Stimulated activated CD4-positive, alpha-beta T cell treated with anti-CD3 and anti-CD28 coated beads, Interleukin-1b, Interleukin-23, amount 100 ng/mL, for 1 hour (primary cell): ENCODE measurements at places on chromosomes 2 and 18.

GRCh38 chr18:11387880-11388279 lies 221.5 kb upstream of the SLC35G4 start:
- no peak for DNase-seq

GRCh38 chr2:177245010-177245422 lies 19.5 kb downstream of the NFE2L2 start:
- DNase-seq = no peak

DNA sequence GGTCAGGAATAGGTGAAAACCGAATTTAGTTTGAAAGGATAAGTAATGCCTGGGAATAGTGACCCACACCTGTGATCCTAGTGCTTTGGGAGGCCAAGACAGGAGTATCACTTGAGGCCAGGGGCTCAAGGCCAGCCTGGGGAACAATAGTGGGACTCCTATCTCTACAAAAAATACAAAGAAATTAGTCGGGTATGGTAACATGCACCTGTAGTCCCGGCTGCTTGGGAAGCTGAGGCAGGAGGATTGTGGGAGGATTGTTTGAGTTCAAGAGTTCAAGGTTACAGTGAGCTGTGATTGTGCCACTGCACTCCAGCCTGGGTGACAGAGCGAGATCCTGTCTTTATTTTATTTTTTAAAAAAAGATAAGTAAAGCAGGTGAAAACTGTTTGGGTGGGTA lies 3.8 kb upstream of the MYO1B start:
- no peak for DNase-seq

- peak; percentile 29 for DNase-seq
Measured at GRCh38 chr2:119174216-119174992, 15.9 kb upstream of the C1QL2 start.

GRCh38 chr2:149873936-149874335 lies 286.4 kb upstream of the MMADHC start:
- no peak for DNase-seq

- no peak for DNase-seq
Measured at GRCh38 chr18:11981543-11982366, 448 bp downstream of the IMPA2 start.

DNA sequence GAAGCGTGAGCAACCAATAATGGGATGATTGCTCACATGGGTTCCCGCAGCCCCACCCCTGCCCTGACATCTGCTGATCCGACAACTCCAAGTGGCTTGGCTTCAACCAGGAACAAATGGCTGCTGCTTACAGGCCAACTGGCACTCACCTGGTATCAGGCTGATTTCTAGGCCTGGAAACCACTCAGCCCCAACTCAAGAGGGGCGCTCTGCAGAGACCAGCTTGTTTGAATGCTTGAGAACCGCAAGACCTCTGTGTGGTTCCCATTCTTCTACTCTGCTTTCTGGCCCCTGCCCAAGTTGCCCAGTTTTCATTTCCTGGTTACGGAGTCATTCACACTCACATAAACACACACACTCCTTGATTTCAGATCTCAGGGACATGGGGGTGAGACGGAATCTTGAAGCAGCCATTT lies 52.0 kb downstream of the TNP1 start:
- no peak for DNase-seq

DNA sequence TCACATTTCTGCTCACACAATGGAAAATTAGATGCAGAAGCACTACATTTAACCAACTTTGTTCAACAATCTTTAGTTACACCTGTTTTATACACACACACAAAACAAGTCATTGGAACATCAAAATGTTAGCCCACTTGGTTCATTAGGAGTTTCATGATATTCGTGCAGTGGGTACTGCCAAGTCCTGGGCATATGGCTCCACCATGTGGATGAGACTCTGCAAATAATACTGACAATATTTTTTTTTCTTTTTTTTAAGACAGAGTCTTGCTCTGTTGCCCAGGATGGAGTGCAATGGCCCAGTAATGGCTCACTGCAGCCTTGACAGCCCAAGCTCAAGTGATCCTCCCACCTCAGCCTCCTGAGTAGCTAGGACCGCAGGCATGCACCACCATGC lies 34.5 kb upstream of the GRB14 start:
- no peak for DNase-seq

DNA sequence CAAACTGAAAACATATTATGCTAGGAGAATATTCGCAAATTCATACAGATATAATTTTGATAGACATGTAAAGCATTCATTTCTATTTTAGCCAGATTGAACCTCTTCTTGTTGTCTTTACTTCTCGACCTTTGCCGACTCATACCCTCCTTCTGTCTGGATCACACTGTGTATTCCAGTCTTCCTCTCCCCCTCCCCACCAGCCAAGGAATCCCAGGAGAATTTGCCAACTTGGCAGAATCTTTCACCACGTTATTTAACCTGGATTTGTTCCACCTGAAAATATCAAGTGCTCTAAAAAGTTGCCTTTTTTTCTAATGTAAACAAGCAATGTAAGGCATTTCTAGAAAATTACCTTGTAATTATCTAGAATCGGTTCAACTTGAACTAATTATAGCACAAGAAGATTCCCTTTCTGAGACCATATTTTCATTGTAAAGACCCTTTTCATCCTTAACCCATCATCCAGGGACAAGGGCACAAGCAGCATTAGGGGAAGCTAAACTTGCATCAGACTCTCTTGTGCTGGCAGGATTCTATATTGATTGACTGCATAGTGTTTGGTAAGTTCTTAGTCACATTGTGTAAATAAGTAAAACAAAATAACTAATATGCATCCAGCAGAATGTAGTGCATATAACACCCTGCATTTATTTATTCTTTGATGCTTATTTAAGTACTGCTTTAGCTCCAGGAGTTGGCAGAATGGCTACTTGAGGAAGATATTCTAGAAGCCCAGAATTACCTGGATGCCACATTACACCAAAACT lies 1328.7 kb upstream of the NXPH2 start:
- no peak for DNase-seq

DNA sequence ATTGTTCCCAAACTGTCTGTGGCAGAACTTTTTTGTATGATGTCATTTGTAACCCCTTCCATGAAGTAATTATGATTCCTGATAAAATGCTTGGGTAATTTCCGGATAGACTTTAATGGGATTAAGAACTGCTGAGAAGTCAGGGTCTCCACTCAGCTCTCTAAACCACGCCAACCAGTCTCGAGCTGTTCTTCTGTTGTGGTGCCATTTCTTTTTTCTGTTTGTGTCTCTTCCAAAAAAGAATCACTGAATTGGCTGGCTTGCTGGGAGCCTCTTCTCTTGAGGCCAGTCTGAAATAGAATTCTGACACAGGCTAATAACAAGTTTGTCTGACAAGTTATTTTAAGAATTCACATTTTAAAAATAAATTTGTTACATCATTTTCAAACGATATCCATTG lies 198.9 kb downstream of the BCL2 start:
- no peak for DNase-seq

GRCh38 chr2:230900336-230900995 lies 24.6 kb downstream of the GPR55 start:
- no peak for DNase-seq

DNA sequence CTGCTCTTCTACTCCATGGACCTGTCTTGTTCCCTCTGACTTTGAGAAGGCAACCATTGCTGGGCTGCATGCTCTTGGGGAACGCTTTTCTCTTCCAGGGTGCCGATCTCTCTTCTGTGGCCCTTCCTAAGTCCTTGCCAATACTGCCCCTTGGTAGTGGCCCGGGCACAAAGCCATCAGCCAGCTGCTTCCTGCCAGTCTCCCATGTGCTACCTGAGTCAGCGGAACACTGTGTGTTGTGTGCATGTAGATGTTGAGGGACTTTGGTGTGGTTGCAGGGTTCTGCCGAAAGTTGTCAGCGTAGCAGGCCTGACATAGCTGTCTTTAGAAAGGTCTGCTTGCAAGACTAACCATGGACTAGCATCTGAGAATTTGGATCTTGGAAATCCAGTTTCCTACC lies 35.4 kb downstream of the MGAT5 start:
- no peak for DNase-seq

DNA sequence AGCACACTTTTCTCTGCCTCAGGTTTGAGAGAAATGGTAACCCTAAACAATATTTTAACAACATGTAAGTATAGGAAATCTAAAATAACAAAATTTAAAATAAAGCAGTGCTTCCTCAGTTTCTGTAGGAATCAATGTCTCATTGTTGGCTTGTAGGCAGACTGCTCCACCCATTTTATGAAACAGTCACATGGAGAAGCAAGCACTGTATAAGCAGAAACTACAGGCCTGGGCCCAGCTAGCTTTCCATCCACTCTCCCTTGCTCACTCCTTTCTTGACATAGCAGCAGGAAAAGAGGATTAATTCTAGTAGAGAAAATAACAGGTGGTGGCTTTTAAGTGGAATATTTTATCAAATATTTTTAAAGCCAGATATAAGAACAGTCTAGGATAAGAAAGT lies 97.2 kb downstream of the PLEKHM3 start:
- DNase-seq = no peak

- DNase-seq = no peak
Measured at GRCh38 chr2:144607891-144608521, 88.1 kb upstream of the ZEB2 start.

DNA sequence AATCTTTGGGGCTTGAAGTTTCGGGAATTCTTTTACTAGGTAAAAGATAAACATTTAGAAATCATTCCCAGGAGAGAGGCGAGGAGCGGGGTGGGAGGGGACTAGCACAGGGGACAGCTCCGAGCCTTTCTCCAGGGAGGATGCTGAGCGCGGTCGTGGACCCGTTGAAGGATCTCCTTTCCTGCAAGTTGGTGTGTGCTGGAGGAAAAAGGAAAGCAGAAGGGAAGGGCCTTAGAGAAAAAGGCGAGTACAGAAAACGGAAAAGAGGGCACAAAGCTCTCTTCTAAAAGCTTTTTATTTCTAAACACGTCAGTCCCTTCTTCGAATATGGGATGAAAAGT lies 640 bp downstream of the SLC39A6 start:
- DNase-seq = no peak

DNA sequence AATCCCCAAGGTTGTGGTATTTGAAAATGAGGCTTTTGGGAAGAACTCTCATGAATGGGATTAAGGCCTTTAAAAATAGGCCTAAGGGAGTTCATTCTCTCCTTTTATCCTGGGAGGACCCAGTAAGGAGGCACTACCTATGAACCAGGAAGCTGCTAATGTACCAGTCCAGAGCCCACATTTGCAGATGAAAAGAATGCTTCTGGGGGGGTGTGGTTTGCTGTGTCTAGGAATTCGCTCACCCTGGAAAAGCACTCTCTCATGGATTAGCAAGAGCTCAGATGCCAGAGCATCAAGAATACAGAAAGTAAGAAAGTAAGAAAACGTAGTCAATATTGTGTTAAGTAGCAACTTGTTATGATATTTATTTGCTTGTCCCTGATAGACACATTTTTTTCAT lies 785.7 kb upstream of the GYPC start:
- DNase-seq = no peak

DNA sequence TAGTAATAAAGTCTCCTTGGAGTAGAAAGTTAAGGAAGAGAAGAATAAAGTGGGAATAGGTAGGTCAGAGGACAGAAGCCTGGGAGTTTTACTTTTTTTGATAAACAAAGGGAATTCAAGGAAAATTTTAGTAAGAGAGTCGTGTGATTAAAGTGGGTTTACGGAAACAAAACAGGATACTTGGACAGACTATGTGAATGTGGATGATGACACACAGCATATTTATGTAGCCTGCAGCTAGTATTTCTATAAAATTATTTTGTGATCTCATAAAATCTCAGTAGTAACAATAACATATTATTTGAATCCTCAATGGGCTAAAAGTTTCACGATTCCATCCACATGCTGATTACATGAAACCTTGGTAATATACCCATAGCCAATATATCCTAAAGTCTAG lies 450.7 kb upstream of the PIK3C3 start:
- DNase-seq = no peak

DNA sequence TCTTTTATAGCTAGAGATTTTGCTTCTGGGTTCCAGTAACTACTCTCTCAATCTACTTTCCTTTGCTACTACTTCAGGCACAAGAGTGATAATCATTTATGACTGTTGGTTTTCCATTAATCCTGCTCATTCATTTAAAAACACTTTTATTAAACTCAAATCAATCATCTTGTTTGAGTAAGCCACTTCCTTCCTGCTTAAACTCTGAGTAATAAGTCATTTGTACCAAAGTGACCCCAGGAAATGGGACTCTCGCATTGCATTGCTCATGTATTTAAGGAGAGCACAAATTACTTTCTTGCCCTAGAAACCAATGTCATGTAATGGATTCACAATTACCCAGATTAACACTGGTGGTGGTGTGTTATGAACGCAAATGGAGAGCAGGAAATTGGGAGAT lies 270.7 kb upstream of the HNMT start:
- DNase-seq = no peak

DNA sequence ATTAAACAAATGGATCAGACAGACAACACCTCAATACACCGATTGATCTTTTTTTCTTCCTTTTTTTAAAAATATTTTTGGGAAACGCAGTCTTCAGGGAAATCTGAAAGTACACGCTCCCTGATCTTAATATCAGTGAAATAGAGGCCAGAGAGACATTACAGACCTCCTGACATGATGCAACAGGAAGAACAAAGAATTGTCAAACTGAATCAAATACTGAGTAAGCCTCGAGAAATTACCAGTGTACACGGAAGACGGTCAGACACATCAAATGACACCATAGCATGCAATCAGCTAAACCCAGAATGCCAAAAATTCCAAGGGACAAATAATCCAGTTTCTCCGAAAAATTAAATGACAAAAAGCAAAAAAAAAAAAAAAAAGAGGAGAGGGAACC lies 80.2 kb upstream of the NFU1 start:
- no peak for DNase-seq
